ENCODE measurements at places on chromosomes 11 and 22.

DNA sequence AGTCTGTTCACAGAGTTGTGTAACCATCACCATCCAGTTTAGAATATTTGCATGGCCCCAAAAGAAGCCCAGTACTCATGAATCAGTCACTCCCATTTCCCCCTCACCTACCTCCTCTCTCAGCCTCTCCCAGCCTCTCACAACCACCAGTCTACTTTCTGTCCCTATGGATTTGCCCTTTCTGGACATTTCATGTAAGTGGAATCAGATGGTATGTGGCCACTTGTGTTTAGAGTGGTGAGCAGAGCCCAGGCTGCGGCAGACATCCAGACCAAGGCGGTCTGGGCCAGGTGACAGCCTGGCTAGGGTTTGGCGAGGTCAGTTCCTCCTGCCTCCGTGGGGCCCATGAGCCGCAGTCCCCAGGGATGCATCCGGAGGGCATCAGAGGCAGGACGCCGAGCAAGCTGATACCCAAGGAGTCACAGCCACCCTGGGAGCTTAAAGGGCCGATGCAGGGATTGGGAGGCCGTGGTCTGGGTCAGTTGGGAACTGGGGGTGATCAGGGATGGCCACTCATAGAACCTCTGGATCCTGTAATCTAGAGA lies 53.3 kb upstream of the CLDN5 start:
- no peak for DNase-seq

- peak; percentile 88 for DNase-seq
Observed at GRCh38 chr11:126311401-126312291, 7.8 kb downstream of the DCPS start.

GRCh38 chr22:42066937-42067336 lies 3.7 kb downstream of the NAGA start:
- DNase-seq = no peak

DNA sequence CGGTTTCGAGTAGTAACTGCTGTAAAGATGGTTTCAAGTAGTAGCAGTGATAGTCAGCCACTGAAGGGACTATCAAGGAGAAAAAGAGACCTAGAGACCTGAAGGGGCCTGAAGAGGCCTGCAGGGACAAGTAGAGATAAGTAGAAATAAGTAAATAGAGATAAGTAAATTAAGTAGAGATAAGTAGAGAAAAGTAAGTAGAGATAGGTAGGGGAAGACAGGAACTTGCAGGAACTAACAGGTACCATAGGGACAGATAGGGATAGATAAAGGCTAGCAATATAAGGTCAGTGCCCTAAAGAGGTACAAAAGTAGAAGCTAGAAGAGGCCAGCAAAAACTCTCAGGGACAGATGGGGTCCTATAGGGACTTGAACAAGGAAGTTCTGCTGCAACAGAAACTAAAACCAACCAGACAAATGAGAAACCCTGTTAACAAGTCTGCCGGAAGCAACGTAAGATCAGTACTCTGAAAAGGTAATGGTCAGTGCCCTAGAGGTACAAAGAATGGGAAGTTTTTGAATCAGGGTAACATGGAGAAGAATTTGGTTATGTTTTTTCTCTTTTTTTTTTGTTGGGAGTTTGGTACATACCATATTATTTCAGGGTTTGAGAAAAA lies 9.6 kb upstream of the SC5D start:
- DNase-seq = no peak

DNA sequence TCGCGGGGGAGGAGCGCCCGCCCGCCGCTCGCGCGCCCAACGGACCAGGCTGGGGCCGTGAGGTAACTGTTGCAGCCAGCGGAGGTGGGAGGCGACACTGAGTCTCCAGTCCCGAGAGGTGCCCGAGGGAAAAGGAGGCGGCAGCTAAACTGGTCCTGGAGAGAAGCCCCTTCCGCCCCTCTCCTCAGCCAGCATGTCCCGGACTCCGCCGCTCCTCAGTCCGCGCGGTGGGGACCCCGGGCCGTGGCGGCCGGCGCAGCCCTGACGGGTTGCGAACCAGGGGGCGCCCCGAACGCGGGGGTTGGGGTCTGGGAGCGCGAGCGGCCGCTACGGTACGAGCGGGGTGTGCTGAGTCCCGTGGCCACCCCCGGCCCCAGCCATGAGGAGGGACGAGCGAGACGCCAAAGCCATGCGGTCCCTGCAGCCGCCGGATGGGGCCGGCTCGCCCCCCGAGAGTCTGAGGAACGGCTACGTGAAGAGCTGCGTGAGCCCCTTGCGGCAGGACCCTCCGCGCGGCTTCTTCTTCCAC lies at the start of gene PDE3B:
TSS of gene PDE3B (plus strand) at position 108 of the 529 bp plus-strand sequence. CDS start at position 380, 272 bp downstream.
- peak; percentile 77 for DNase-seq

DNA sequence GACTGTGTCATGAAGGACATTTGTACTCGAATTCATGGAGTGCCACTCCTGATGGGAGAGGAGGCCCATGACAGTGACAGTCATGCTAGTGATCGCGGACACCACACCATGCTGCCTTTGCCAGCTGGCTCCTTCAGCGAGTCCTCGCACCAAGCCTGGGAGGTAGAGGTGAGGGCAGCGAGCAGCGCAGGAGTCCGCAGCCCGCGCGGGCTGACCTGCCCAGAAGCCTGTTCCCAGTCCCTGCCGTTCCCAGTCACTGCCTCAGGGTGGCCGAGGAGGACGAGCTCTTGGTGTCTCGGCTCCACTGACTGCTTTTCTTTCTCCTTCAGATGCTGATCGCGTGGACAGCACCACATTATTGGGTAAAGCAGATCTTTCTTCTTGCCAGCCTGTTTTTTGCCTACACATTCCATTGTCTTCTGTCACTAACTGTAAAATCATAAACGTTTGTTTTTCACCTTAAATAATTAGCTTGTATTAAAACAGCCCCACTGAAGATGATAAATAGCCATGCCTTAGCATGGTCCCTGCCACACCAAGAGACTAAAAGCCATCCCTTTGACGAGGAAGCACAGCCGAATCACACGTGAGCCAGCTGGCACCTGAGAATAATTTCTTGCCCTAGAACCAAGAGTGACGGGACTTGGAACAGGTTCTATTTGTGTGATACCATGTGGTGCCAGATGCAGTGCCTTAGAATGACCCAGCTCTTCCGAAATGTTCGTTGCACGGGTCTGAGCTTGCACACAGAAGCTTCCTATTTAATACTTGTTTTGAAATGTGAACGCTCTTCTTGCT lies 25.5 kb downstream of the FAM118A start:
- no peak for DNase-seq

- no peak for DNase-seq
Observed at GRCh38 chr11:78759071-78759470, 184.4 kb upstream of the NARS2 start.

DNA sequence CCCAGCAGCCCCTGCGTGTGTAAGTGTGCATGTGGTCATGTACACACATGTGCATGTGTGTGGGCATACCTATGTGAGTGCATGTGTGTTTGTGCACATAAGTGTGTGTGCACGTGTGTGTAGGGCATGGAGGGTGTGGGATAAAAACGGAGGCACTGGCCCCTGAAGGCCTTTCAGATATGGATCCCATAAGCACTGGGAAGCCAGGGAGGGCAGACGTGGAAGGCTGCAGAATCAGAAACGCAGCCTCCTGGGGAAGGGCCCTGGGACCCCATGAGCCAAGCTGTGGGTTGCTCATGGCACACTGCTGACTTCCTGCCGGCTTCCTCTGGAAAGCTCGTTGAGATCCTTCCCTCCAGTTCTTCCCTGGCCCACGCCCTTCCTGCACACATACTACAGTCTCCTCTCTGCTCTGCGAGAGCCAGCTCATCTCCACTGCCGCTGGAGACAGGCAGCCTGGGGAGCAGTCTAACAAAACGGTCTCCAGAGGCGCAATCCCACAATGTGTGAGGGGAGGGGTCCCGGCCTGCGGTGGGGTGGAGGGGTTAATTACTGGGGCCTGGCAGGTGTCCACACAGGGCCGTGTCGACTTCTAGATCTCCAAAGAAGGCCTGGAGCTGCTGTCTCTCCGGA lies 435.2 kb upstream of the B3GAT1 start:
- DNase-seq = no peak

GRCh38 chr11:14751975-14752407 lies 108.4 kb downstream of the PDE3B start:
- DNase-seq = no peak

DNA sequence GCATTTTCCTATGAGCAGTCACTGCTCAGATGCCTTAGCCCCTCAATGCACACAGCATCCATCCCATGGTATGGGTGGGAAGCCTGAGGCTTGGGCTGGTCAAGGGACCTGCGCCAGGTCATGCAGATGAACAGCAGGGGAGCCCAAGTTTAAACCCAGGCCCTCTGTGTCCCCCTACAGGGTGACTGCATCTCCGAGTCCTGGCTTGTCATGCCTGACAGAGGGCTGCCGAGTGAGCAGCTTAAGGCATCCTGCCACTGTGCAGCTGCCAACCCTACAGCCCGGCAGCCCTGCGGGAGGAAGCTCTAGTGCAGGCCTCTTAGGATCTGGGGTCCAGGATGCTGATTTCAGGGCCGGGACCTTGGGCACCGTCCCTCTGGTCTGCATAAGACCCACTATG lies 10.0 kb downstream of the IL2RB start:
- DNase-seq = no peak

DNA sequence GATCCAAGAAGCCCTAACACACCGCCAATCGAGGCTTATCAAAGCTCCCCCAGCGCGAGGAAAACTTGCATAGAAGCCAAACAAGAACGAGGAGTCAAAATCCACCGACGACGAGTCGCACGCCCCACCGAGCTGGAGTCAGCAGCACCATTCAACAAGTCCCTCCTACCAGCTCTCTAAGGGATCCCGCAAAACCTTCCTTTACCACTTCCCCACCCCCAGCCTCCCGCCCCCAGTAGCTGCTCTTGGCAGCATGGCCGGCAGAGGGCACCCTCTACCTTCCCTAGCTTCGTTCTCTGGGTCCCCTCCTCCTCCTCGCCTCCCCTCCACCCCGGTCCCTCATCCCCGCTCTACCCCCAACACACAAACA lies 1.4 kb downstream of the BDNF start:
- peak; percentile 19 for DNase-seq

DNA sequence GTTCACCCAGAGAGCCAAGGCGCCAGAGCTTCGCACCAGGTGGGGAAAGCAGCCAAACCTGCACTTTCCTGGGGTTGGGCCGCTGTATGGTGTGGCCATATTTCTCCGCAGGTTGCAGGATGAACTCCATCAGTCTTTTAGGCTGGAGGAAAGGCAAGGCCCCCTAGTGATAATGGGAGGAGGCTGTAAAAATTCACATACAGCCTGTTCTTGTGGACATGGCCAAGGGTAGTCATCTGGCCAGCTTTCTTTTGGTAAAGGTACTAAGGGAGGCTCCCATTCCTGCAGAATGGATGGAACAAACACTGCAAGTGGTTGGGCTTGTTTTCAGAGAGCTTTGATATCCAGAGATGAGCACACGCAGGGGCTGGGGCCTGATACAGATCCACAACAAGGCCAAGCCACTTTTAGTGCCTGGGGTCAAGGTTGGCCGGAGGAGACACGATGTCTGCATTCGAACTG lies 29.6 kb downstream of the C22orf31 start:
- no peak for DNase-seq

- peak; percentile 19 for DNase-seq
Observed at GRCh38 chr11:33899400-33900037, 7.6 kb upstream of the LMO2 start.

- DNase-seq = no peak
Observed at GRCh38 chr22:30414525-30415047, 11.0 kb upstream of the MTFP1 start.

DNA sequence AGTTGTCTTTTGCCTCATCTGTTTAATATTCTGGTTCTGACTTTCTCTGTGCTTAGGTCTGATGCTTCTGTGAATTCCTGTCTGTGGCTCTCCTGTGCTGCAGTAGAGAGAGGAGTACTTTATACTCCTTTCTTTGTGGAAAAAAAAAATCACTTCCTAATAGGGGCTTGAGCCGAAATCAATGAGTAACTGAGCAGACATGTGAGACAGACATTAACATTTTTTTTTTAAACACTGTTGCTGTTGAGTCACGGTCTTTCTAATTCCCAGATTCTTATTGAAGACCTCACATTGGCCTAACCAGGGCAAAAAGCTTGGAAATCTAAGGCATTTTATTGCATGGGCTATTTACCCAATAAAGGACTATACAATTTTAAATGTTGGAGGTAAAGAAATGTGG lies 86.1 kb downstream of the GRM5 start:
- DNase-seq = no peak

GRCh38 chr11:2077061-2077802 lies 62.0 kb downstream of the IGF2 start:
- DNase-seq = no peak

GRCh38 chr11:73327812-73328364 lies 19.8 kb downstream of the ARHGEF17 start:
- no peak for DNase-seq

DNA sequence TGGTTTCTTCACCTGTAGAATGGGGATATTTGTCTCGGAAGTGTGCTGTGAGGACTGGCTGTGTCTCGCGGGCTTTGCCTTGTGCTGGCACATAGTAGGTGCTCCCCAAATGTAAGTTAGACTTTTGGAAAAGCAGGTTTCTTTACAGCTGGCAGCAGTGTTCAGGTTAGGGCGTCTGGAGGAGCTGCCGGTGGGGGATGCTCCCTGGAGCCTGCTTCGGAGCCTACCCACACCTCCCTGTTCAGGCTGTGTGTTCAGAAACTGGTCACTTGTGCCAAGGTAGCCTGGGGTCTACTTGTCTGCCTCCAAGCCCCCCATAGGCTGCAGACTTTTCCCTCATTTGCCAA lies 60.0 kb downstream of the OTOG start:
- no peak for DNase-seq

- DNase-seq = peak; percentile 23
Observed at GRCh38 chr11:85826116-85826855, 15.3 kb upstream of the SYTL2 start.

- DNase-seq = no peak
Observed at GRCh38 chr11:44380009-44380313, 70.0 kb upstream of the ALX4 start.

GRCh38 chr22:38462960-38463784 lies 4.7 kb upstream of the KDELR3 start:
- no peak for DNase-seq

- DNase-seq = no peak
Observed at GRCh38 chr11:64438986-64439771, 80.2 kb downstream of the RPS6KA4 start.

GRCh38 chr11:134512571-134513538 lies 100.8 kb upstream of the B3GAT1 start:
- DNase-seq = no peak

DNA sequence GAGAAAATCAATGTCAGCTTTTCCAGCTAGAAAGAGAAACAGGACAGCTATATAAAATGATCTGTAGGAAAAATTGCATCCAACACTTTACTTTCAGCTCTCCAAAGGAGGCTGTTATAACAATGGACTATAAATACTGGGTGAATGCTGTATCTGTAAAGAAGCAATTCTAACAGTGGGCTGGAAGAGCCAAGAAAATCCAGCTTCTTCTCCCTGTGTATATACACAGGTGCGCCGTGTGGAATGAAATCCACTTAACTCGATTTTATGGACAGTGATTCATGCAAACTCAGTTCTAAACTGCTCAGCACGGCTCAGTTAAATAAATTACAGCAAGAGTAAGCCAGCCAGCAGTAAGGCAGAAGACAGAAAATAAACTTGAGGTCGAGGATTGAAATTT lies 32.5 kb upstream of the LMO2 start:
- no peak for DNase-seq

DNA sequence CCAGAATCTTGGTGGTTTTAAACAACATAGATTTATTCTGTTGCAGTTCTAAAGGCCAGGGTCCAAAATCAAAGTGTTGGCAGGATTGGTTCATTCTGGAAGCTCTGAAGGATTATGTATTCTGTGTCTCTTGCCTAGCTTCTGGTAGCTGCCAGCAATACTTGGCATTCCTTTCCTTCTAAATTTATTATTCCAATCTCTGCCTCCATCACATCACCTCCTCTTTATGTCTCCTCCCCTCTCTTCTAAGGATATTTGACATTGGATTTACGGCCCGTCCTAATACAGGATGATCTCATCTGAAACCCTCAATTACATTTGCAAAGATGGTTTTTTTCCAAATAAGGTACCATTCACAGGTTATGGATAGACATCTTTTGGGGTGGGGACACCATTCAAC lies 186.5 kb downstream of the SBF2 start:
- DNase-seq = no peak
